ENCODE measurements at places on chromosomes 16 and 17. TPM values are rescaled to one million over a fixed set of nuclear protein-coding genes. Genes with fewer than 3 reads are reported as not detected.

The MEIOB gene
- 1.4 TPM for total RNA-seq

The CACNA1H gene
- 15.2 TPM for total RNA-seq

The UBFD1 gene
- 46.6 TPM for total RNA-seq

The RND2 gene
- total RNA-seq: 0.07 TPM

The CLTC gene
- 173 TPM for total RNA-seq
